ENCODE measurements at places on chromosomes 11 and 22.

DNA sequence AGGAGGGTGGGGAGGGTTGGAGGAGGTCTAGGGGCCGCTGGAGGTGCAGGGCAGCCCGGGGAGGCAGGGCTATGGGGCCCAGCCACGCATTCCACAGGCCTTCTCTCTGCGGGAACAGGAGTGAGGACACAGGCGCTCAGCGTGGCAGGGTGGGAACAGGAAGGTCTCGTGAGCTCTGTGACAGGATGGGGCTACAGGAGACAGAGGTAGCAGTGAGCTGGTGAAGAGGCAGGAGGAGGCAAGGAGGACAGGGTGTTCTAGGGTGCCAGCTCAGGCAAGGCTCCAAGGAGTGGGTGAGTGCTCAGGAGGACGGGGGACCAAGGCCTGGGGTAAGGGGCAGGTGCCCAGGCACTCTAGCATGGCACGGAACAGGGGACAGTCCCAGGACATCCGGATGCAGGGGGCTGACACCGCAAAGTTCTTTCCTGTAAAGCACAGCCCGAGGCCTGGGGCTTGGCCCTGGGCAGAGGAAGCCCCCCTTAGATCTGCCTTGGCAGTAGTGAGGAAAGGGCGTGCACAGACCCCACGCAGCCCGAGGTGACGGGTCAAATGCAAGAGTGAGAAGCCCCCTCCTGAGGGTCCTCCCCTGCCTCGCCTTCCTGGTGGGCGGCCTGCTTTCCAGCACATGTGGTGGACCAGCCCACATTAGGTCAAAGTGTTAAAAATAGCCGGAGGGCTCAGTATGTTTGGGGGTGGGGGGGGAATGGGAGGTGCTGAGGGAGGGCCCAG, 4.7 kb upstream of the NEAT1 start:
- no peak for DNase-seq

- no peak for DNase-seq
Observed at GRCh38 chr22:20319041-20319744, 667 bp downstream of the DGCR6L start.

DNA sequence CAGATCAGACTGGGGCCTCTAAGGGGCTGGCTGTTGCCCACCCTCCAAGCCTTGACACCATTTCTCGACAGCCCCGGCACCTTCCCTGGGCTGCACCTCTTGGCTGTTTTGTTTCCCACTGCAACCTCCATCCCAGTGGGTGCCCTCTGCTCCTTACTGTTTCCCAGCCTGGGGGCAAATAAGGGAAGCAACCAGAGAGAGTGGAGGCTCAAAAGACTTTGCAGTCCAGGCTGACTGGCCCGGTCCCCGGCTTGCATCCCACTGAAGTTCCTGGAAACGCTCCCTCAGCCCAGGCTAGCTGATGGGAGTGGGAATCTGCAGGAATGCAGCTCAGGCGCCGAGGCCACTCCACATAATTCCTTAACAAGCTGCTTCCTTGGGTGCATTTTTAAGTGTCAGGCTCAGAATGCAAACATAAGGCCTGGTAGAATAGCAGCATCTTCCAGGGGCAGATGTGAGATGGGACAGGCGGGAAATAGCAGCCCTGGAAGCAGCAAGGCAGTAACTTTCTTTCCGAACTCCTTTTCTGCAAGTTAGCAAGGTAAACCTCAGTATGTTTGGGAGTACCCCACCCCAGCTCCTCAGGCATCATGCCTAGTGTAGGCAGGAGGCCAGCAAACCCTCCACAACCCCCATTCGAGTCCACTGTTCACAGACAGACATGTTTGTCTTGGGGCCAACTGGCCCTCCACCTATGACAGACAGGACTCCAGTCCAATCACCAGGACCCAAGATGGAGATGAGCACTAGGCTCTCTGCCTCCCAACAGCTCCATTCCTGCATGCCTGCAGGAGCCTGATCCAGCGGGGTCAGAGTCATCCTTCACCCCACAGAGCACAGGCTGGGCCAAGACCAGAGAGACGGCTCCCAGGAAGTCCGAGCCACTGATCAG, 39.3 kb downstream of the RPL27A start:
- no peak for DNase-seq

- DNase-seq, result no peak
Observed at GRCh38 chr11:116294630-116295029, 478.2 kb downstream of the BUD13 start.

- DNase-seq, result no peak
Observed at GRCh38 chr11:102280245-102280833, 36.9 kb upstream of the BIRC3 start.

DNA sequence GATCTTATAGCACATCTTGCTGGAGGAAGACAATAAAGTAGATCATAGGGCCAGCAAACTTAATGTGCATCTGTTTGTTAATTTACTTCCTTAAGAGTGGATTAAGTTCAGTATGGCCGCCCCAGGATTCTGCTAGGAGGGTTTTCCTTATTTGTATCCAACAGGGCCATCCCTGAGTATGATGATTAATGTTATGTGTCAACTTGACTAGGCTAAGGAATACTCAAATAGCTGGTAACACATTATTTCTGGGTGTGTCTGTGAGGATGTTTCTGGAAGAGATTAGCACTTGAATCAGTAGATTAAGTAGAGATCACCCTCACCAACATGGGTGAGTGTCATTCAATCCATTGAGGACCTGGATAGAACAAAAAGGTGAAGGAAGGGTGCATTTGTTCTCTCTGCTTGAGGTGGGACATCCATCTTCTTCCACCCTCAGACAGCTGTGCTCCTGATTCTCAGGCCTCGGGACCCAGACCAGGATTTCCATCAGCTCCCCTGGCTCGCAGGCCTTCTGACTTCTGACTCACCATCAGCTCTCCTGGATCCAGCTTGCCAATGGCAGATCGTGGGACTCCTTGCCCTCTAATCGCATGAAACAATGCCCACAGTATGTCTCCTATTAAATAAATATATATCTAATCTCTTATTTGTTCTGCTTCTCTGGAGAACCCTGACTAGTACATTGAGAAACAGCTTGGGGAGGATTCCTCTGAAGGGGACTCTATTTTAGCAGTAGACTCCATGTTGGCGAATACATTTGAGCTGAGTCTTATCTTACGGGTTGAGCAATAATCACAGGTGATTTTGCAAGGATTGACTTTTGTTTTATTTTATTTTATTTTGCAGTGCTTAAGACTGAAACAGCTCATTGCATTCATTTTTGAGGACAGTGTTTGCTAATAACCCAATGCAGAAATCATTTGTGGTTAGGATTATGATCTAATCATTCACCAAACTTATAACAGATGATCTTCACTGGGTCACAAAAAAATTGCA, 9.0 kb upstream of the ZBTB44 start:
- DNase-seq, result no peak

DNA sequence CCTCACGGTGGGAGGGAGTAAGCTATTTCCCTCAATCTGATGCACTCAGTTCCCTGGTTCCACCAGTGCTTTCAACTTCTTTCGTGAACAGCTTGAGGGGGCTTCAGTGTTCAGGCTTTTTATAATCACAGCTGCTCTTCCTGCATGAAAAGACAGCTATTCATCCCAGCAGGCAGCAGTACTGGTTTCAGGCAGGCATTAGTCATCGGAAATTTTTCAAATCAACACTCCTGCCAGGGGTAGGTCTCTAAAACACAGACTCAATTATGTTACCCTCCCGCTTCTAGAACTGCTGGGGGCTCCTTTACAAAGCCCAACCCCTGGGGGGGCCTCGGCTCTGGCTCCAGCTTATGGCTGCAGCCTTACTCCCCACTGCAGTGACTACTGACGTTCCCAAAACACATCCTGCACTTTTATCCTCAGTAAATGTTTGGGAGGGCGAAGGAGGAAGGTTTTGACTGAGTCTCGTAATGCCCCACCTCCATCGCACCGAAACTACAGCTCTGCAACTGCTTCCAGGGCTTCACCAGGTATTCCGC, 5.8 kb downstream of the POLDIP3 start:
- DNase-seq, result peak; percentile 88

DNA sequence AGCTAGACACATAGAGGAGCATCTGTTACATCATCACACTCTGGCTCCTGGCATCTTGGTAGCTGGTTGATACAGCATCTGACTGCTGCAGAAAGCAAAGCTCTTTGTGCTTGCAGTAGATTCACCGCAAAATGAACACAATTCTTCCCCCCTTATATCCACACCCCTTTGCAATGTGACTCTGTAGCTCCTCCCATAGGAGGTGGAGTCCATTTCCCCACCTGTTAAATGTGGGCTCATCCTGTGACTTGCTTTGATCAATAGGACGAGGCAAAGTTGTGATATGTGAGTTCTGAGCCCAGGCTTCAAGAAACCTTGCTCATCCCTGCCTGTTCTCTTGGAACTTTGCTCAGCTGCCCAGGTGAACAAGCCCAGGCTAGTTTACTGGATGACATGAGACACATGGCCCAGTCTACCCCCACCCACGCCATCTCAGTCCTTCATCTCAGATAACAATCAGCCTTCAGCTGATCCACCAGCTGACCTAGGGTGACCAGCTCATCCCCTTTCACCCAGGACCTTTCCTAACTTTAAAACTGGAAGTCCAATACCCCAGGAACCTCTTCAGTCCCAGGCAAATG, 272.2 kb downstream of the TENM4 start:
- DNase-seq, result no peak

GRCh38 chr11:110463153-110463552, 33.4 kb downstream of the FDX1 start:
- no peak for DNase-seq

GRCh38 chr22:31932863-31933262, 11.5 kb upstream of the YWHAH start:
- no peak for DNase-seq

- DNase-seq, result no peak
Observed at GRCh38 chr11:85961930-85962363, 106.8 kb downstream of the CCDC83 start.

- DNase-seq, result no peak
Observed at GRCh38 chr11:1343391-1344055, 34.1 kb upstream of the TOLLIP start.

- DNase-seq, result no peak
Observed at GRCh38 chr11:117610045-117610444, 187.0 kb downstream of the DSCAML1 start.

- DNase-seq, result peak; percentile 91
Observed at GRCh38 chr22:23716811-23717801, 26.3 kb downstream of the RGL4 start.

- peak; percentile 32 for DNase-seq
Observed at GRCh38 chr11:15707971-15708370, 593.2 kb downstream of the INSC start.

DNA sequence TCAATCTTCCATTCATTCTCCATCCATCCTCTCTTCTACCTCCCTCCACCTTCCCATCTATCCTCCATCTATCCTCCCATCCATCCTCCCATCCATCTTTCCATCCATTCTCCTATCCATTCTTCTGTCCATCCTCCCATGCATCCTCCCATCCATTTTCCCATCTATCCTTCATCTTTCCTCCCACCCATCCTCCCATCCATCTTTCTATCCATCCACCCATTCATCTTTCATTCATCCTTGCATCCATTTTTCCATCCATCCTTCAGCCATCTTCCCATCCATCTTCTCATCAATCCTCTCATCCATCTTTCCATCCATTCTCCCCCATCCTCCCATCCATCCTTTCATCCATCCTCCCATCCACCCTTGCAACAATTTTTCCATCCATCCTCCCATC, 27.5 kb downstream of the IGLL1 start:
- DNase-seq, result no peak

DNA sequence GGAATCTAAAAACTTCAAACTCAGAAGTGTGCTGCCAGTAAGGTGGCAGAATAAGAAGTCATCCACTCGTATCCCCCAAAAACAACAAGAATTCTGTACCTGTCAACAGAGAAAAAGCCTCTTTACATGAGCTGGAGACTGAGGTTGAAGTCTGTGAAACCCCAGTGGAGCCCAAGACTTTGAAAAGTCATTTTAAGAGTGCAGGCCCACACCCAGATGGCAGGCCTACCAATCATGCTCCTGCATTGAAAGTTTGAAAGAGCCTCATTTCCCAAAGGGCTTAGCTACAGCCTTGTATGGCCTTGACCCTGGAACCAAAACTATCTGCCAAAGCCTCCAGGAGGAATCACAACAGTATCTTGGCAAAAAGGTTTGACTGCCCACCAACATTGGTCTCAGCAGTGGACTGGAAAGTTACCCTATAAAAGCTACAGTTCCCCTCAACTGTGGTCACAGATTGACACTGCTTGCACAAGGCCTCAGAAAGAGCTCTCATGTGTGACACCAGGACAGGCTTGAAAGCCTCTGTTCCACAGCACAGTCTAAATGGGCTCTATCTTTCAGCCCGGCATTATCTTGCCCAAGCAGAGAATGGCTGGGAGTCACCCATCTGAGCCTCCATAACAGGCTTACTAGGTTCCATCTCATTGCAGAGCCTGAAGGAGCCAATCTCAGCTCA, 47.7 kb downstream of the SLC22A9 start:
- no peak for DNase-seq

GRCh38 chr11:33634291-33634834, 66.3 kb downstream of the C11orf91 start:
- peak; percentile 63 for DNase-seq

DNA sequence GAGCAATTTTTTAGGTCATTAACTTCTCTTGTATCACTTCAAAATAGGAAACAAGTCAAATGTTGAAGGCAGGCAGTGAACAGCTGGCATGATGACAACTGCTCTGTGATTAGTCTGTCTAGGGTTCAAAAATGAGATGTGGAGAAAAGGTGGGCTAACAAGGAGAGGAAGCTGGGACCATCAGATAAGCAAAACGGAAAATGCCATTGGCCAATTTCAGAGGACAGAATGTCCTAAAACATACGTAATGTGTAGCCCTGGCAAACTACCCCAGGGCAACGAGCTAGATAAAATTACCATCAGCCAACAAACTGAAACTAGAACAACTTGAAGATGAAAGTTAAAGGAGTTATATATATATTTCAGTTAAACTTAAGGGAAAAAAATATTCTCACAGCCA, 93.2 kb downstream of the RELT start:
- DNase-seq, result no peak

GRCh38 chr11:114001416-114001815, 26.5 kb downstream of the HTR3A start:
- DNase-seq, result no peak

GRCh38 chr11:117704395-117705100, 92.5 kb downstream of the DSCAML1 start:
- no peak for DNase-seq

- no peak for DNase-seq
Observed at GRCh38 chr11:77471558-77472193, 2.2 kb downstream of the PAK1 start.

GRCh38 chr11:126870021-126870420, 130.5 kb downstream of the KIRREL3 start:
- no peak for DNase-seq
